Stimulated activated CD8-positive, alpha-beta memory T cell treated with anti-CD3 and anti-CD28 coated beads, Interleukin-12 subunit alpha, Interleukin-12 subunit beta, amount 100 ng/mL, for 4 hours (primary cell): ENCODE measurements at places on chromosomes 7 and 10.

DNA sequence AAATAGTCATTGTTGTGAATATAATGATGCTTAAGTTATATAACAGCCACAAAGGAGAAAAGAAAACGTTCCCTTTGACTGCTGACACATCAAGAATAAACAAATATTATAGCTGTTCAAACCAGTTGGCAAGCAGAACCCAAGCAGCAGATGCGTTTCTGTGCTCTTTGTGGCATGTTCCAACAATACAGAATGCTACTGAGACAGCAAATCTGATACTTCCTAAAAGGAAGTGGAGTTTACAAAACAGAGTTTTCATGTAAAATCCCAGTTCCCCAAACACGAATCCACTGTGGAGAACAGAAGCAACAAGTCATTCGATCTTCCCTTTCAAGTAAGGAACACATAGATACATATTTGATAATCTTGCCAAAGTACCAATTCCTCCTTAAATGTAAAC, 170.9 kb upstream of the ASAH2 start:
- no peak for DNase-seq

GRCh38 chr10:101818872-101819633, 809 bp upstream of the OGA start:
- no peak for DNase-seq

- DNase-seq: no peak
Measured at GRCh38 chr10:71213127-71213621, 804 bp downstream of the UNC5B start.

DNA sequence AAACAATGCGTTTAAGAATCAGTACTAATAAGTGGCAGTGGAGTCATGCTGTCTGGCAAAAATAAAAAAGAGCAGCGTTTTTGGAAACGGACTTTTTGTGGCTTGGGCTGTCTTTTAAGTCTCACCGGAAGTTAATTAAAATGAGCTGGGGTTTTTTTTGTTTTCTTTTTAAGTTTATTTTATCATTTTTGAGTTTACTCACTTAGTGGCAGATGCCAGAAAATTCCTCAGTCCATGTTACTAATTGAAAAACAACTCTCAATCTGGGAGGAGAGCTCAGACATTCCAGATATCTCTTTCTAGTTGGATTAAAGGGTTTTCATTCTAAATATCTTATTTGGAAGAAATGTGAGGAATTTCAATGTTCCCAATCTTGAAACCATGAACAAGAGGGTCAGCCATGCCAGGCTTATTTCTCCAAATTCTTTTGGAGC, 133.8 kb upstream of the AGR3 start:
- DNase-seq: no peak

GRCh38 chr7:64035388-64035787, 9.8 kb upstream of the ZNF727 start:
- no peak for DNase-seq

GRCh38 chr7:125681508-125681907, 751.9 kb upstream of the POT1 start:
- no peak for DNase-seq

DNA sequence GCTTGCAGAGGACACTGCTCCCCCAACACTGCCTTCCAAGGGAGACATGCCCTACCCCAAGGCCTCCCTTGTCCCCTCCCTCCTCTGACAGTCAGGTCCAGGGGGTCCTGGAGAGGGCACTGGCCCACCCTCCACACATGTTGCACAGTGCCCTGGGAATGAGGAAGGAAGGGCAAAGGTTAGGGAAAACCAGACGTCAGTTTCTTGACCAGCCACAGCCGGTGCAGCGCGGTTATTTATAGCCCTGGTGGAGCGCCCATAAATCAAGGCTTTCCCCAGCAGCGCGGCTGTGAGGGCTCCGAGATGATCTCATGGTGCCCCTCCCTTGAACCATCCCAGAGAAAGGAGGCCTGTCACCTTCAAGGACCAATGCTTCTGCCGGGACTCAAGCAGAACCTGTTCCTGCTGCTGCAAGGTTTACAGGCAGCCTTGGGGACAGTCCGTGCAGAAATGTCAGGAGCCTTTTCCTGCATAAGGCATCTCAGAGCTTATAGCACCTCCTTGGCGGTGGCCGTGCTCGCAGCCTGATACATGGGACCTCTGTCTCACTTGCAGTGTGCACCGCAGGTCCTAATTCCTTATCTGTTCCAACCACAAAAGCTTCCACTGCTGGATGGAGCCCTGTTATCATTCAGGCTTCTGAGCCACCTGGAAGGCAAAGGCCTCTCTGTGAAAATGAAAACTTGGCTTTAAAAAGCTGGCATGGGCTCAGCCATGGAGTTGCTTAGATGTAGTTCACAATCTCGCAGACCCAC, 127.3 kb downstream of the LHPP start:
- no peak for DNase-seq

DNA sequence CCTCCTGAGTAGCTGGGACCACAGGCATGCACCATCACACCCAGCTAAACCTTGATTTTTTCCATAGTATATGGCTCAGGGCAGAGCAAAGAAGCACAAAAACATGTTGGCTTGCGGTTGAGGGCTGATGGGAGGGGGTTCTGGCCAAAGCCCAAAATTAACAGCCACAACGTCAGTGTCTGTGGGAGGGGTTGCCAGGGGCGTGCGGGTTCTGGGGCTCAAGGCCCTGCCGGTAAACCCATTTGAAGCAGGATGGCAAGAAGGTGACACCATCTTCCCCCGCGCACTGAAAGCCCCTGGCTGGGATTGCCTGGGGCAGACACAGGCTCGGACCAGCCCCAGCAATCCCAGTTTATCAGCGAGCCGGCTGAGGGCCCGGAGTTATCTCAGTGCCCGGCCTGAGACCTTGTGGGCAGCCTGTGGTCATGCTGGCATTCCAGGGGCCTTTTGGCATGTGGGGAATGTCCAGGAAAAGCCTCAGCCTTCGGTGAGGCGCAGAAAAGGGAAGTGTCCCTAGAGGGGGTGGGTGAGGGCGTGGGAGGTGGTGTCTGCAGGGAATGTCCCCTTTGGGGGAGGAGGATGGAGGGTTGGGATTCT, 167.7 kb upstream of the TNRC18 start:
- DNase-seq: no peak

DNA sequence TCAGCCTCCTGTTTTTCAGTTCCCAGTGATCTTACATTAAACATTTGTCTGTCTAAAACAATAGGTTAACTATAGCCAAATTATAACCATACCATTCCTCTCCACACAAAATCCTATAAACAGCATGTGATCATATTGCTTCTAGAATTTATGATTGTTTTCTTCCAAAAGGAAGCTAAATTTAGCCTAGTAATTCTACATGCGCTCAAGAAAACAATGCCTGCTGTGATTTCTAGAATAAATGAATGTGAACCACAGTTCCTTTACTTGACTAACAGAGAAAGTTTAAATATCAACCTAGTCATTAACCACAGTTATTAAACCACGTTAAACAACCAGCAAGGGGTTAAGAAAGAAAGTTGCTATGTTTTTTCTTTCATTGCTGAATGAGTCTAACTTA, 26.4 kb downstream of the MET start:
- no peak for DNase-seq
